ACHN (cell line): ENCODE measurements at places on chromosomes 11 and 22.
A peak's percentile ranks its signal among the peaks of the same experiment; 100 is the strongest.

- DNase-seq, result no peak
Observed at GRCh38 chr22:38423512-38424503, 31.2 kb downstream of the KCNJ4 start.

- DNase-seq, result no peak
Observed at GRCh38 chr22:26453216-26453615, 24.2 kb downstream of the ASPHD2 start.

DNA sequence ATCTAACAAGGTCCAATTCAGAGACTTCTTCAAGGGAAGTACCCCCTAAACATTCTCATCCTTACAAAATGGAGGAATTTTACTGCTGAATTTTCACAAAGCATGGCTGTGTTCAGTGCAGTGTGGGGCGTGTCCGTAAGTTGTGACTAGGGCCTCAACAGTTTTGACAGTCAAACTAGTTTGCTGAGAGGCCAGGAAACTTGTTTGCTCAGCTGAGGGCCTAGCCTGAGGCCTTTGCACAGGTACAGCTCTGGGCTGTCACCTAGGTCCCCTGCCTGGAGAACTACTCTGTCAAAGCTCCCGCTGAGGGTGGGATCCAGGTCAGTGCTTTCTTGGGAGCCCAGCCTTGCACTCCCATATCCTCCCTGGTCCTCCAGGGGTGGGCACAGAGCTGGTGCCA is 27.9 kb downstream of the TCP11L1 start:
- no peak for DNase-seq

- DNase-seq, result no peak
Observed at GRCh38 chr11:35146074-35146521, 7.1 kb downstream of the CD44 start.

GRCh38 chr22:50605002-50605612 is 4.5 kb downstream of the MAPK8IP2 start:
- no peak for DNase-seq

GRCh38 chr11:97772705-97773104 is 1248.0 kb upstream of the CNTN5 start:
- DNase-seq, result no peak

- no peak for DNase-seq
Observed at GRCh38 chr22:25402160-25402500, 162.3 kb upstream of the GRK3 start.

GRCh38 chr11:65416841-65417701 is 5.5 kb upstream of the NEAT1 start:
- DNase-seq, result peak; percentile 16

- peak; percentile 63 for DNase-seq
Observed at GRCh38 chr11:9264316-9265210, 587 bp downstream of the DENND5A start.

GRCh38 chr11:6618117-6619003 is 862 bp downstream of the TPP1 start:
- no peak for DNase-seq

DNA sequence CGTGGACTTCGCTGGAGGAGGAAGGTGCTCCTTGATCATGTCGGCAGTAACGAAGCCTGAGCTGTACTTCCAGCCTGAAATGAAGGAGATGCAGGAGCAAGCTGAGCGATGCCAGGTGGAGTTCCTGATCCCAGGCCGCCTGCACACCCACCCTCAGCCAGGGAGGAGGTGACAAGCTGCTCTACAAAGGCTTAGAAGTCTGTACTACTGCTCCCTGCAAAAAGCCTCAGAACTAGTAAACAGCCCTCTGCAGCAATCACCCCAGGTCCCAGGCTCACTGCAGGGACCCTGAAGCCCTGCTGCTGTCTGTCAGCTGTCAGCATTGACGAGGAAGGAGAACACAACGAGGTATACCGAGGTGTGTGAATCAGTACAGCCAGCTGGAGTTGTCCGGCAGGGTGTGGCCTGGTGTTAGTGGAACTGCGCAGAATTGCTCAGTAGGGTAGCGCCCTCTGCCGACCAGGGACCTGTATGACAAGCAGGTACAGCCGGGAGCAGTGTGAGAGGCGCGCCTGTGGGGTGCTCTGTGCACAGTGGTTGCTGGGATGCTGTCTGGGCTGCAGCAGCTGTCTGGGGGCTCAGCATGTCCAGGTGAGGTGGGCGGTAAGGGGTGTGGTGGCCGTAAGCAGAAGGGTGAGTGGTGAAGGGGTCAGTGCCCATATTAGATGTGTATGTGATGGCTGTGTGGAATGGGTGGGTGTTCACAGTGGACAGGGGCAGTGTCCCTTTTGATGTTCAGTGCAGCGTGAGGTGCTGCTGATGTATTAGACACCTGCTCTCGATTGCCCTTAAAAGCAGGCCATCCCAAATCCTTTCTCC is 7.6 kb downstream of the CYB5R2 start:
- DNase-seq, result peak; percentile 66

DNA sequence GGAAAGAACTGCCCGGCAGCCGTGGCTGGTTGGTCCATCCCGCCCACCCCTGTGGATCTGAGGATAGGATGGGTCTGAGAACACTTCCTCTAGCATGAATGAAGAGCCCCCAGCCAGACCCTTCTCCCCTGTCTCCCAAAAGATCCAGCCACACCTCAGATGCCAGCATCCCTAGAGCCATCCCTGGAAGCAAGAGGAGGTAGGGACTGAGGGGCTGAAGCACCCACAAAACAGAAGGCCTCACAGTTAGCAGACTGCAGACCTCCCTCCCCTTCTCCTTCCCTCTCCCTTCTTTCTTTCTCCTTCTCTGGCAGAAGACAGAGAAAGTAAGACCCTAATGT is 1.7 kb downstream of the NRXN2 start:
- DNase-seq, result no peak

- DNase-seq, result peak; percentile 59
Observed at GRCh38 chr11:3855808-3856491, 486 bp downstream of the STIM1 start.

- DNase-seq, result peak; percentile 40
Observed at GRCh38 chr11:36311926-36312595, 16.0 kb downstream of the PRR5L start.

GRCh38 chr11:94623120-94623735 is 56.1 kb downstream of the PIWIL4 start:
- peak; percentile 73 for DNase-seq

- no peak for DNase-seq
Observed at GRCh38 chr11:18523084-18523483, 3.7 kb downstream of the TSG101 start.

DNA sequence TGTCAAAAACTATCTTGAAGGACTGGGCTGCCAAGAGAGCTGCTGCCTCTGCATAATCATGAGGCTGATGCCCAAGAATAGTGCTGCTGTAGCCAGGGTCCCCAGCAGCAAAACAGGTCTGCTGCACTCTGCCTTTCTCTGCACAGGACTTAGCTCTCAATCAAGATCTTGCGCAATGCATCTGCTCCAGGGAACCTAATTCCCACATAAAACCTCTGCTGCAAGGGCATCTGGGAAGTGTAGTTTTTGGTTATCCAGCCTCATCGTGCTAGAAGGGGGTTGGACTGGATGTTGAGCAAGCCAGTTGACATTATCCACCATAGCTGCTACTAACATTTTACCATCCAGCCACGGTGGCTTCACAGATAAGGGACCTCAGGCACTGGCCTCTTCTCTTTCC is 192.7 kb downstream of the C11orf91 start:
- no peak for DNase-seq

DNA sequence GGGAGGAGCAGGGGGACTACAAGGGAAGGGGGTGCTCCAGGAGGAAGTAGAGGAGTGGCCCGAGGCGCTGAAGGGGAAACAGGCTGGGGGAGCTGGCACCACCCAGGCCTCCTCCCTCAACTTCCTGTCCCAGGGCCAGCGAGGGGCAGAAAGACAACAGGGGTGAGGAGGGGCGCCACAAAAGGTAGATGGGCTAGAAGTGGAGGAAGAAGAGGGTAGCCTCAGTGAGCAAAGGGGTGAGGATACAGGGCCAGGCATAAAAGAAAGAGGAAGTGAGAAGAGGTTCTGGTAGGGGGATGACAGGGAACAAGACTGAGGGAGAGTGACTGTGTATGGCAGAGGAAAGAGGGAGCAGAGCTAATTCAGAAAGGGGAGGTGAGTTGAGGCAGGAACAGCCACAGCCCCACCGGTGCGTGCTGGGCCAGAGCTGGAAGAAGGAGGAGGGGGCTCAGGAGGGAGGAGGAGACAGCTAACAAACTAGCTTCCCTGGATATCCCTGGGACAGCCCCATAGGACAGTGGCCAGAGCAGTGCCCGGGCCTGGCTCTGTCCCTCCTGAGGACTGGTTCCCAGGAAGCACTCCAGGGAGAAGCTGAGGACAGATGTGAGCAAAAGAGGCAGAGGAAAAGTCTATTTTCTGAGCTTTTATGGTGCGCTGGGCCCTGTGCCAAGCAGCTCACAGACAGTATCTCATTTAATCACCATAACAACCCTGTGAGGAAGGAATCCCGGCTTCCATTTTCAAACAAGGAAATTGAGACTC is 8.5 kb downstream of the DCHS1 start:
- no peak for DNase-seq

- DNase-seq, result no peak
Observed at GRCh38 chr22:49997932-49998717, 14.4 kb downstream of the IL17REL start.

GRCh38 chr22:49724893-49725489 is 102.7 kb downstream of the BRD1 start:
- DNase-seq, result peak; percentile 65

DNA sequence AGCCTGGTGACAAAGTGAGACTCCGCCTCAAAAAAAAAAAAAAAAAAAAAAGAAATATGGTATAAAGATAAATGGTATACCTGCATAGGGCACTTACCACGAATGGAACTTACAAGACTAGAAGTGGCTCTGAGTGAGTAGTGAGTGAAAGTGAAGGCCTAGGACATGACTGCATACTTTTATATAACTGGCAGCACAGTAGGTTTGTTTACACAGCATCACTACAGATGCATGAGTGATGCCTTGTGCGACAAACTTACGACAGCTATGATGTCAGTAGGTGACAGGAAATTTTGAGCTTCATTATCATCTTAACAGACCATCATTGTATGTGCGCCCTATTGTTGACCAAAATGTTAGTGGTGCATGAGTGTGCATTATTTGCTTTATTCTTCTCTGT is 17.7 kb downstream of the XRCC6 start:
- no peak for DNase-seq

- DNase-seq, result no peak
Observed at GRCh38 chr11:65699306-65699705, 12.7 kb upstream of the KAT5 start.

DNA sequence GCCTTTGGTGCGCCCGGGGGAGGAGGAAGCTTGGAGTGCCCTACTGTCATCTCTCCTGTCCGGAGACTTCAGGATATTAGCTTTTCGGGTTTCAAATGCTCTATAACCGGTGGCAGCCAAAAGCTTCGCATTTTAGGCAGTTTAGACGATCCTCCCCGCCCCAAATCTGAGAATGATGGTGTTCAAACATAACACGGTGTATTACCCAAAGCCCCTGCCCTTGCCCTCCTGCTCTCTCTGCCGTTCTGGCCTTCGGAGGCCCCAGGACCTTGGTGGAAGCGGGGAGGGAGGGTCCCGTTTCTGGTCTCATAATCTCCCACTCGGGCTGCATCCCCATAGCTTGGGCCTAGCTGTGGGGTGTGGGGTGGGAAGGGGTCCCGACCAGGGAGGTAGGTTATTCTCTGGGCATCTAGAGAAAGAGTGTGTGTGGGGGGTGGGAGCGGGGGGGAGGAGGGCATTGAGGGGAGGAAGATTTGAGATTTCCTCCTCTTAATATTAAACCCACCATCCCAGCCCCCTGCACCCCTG is 2.3 kb downstream of the PKNOX2 start:
- DNase-seq, result no peak

DNA sequence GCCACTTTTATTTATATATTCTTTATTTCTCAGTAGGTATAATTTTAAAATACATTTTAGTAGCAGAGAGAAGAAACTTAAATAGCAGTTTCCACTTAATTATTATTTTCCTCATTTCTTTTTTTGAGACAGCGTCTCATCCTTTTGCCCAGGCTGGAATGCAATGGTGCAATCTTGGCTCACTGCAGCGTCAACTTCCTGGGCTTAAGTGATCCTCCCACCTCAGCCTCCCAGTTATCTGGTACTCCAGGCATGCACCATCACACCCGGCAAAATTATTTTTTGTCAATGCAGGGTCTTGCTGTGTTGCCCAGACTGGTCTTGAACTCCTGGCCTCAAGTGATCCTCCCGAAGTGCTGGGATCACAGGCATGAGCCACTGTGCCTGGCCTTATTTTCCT is 38.3 kb downstream of the ATG13 start:
- no peak for DNase-seq

- DNase-seq, result no peak
Observed at GRCh38 chr11:37364246-37364839, 766.3 kb upstream of the RAG2 start.

- peak; percentile 72 for DNase-seq
Observed at GRCh38 chr11:111540114-111540936, at the start of gene LAYN. LAYN (plus strand) TSS chr11:111540720; CDS start chr11:111540844, 124 bp downstream.

DNA sequence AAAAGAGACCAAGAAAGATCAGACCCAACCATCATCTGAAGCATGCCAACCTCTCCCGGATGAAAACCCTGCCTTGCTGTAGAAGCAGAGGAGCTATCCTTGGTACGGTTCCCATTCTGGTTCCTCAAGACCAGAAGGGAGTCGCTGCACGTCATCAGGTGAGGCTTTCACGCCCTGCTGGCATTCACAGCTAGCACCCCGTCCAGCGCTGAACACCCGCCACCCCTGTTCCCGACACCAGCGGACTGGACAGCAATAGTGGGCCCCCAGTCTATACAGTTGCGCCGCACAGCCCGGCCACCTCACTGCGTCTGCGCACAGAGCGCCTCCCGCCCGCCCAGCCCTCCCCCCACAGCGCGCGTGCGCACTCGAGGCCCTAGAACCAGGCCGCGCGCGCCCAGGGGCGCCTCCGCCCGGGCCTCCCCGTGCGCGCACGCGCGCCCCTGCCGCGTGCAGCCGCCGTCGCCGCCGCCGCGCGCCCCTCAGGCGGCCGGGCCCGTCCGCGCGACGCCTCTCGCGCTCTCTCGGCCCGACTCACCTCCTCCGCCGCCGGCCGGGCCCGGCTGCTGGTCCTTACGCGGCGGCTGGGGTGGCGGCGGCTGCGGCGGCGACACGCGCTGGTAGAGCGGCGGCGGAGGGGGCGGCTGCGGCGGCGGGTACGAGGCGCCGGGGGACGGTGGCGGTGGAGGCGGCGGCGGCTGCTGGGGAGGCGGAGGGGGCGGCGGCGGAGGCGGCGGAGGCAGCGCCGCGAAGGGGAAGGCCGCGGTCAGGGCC is 706 bp downstream of the SF1 start:
- peak; percentile 72 for DNase-seq

DNA sequence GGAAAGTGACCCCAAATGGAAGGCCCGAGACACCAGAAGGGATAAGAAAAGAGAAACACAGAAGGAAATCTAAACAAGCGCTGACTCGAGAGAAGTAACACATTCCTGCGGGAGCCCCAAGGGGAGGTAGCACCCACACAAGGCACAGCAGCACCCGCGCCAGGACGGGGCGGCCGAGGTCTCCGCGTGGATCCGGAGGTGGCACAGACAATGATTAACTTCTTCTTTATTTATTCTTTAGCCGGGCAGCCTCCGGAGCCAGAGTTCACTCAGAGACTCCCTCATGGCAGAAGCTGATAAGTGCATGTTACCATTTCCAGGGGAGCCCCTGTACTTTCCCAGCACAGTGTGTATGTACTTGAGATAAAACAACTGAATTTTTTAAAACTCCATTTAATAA is 5.1 kb downstream of the TOLLIP start:
- peak; percentile 41 for DNase-seq
